ENCODE measurements at places on chromosomes 5 and 9. TPM values are rescaled to one million over a fixed set of nuclear protein-coding genes. Genes with fewer than 3 reads are reported as not detected.

DNA sequence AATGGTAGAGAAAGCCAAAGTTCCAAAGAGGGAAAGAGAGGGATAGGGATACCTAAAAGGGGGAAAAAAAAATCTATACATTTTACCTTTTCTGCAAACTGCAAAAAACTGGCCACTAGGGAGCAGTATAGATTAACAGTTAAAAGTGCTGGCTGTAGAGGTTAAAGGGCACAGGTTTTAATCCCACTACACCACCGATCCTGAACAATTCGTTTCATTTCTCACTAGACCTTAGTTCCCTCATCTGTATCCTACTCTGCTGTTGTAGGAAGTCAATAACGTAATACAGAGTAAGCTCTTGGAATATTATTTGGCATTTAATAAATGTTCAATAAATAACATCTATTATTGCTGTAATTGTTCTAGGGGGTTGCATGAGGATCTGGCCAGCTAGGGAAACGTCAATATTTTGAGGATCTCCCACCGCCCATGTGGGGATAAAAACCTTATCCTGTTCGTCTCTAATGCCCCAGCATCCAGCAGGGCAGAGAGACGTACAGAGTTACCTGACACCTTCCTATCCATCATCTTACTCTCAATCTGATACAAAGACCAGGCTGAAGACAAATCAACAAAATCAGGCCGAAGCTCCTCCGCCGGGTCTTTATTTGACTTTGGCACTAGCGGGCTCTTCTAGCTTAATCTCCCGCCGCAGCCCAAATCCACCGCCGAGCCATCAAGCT, 757 bp downstream of the CDC26 start:
- no peak for DNase-seq

- no peak for DNase-seq
Observed at GRCh38 chr5:145536133-145536532, 299.0 kb downstream of the PRELID2 start.

DNA sequence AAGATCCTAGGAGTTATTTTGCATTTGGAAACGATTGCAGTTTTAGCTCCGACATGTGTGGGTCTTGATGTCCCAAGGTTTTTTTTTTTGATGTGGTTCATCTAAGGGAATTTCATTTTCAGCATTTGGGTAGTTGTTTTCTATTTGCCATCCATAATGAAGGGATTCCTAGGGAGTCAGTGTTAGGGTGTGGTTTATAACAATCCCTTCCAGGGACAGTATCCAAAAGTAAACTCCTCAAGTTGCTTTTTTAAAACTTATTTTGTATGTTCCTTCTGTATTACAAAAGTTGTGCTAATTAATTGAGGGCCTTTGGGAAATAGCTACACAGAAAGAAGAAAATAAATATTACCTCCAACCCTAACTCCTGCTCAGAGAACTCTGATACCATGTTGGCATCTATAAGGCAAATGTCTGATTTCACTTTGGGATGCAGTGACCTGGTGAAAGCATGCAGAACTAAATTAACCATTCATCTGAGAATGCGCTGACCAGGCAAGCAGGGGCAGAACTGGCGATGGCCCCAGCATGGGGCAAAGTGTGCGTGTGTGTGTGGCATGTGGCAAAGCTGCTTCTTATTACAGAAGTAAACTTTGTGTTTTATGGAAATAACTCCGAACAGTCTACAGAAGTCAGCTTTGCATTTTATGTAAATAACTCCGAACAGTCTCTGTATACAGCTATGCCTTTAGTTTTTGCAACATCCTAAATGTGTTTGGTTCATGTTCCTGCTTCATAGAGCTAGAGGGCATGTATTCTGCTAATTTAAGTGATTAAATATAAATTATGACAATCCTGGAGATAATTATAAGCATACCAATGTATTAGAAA, 237.2 kb downstream of the TRPM3 start:
- no peak for DNase-seq

- DNase-seq: no peak
Observed at GRCh38 chr9:109811876-109812275, 31.9 kb downstream of the PALM2AKAP2 start.

DNA sequence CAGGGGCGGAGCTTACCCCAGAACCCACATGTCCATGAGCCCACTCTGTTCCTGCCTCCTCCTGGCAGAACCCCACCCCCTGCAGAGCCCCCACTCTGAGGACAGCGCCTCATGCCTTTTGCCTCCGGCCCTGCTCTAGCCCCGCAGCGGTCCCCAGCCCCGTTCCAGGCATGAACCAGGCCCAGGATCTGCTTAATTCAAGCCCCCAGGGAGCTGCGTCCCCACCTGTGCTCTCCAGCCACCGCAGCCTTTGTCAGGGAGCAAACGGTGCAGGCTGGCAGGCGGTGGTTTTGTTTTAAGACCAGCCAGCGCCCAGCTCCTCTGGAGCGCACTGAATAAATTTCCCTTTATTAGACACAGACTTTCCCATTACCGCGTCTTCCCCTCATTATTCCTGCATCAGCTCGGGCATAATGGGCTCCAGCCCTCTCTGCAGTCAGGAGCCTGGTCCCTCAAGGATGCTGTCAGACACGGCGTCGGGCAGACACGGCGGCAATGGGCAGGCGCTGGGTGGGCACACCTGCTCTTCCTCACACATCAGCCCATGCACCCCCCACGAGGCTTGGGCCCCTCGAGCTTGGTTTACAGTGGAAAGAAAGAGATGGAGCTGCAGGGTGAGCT, 137.6 kb downstream of the OLFM1 start:
- DNase-seq: peak; percentile 50

DNA sequence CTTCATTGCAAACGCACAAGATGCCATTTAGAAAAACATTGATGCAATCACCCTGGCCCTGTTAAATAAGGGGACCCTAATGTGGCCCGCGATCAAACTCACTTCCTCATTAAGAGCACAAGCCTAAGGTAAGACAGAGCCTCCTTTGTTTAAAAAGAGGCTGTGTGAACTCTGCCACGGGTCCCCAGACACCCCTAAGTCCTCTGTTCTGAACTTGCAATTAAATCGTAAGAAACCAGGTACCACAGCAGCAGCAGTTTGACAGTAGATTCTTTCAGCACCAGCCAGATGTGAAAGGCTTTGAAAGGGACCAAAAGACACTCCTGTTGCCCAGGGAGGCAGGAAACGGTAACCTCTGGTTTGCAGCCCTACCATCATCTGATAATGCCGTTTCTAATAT, 346.3 kb downstream of the TMEM167A start:
- DNase-seq: no peak

Gene ADGRD2
- not detected for total RNA-seq

Measured in cardiac septum (tissue), 1 donor.